ENCODE measurements at places on chromosomes 3 and 15. TPM values are rescaled to one million over a fixed set of nuclear protein-coding genes. Genes with fewer than 3 reads are reported as not detected.

Gene FMN1
- total RNA-seq, result 16.1 TPM

Gene ACTR8
- 29.6 TPM for total RNA-seq

DNA sequence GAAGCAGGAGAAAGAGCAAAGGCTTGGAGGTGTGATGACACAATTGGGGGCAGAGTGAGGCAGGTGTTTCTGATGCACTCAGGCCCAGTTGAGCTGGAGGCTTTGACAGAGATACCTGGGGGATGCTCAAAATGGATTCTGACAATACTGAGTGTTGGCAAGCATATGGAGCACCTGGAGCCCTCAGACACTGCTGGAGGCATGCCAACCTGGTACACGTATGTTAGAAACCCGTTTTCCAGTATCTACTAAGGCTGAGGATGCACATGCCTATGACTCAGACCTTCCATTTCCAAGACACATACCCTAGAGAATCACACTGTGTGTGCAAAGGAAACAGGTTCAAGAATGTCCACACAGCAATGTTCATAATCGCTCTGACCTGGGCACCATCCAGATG is 58.7 kb downstream of the WNT7A start:
- DNase-seq, result no peak

DNA sequence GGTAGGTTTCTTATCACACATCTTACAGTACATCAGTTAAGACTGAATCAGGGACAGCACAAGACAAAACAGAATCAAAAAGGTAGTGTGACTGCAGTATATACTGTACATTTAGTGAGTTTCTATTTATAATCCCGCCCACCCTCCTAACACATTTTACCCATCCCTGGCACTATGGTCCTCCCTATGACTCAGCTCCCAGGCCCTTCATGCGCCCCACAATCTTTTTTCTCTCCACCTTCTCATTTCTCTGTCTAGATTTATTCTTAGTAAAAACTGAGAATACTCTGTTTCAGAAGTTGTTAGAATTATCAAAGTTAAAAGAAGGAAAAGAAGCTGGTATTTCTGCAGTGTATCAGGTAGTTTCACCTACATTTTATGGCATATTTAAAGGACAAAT is 427.3 kb downstream of the CNTN4 start:
- DNase-seq, result no peak

GRCh38 chr15:95829062-95829461 is 501.4 kb upstream of the NR2F2 start:
- no peak for DNase-seq

Data from ureter (tissue), 1 donor.